ENCODE measurements at places on chromosomes 6 and 20. TPM values are rescaled to one million over a fixed set of nuclear protein-coding genes. Genes with fewer than 3 reads are reported as not detected.

GRCh38 chr6:45920819-45921511, 94.7 kb downstream of the CLIC5 start:
- DNase-seq = no peak
- H3K27me3 ChIP-seq = no peaks in the 10 kb centered on the region
- H3K36me3 ChIP-seq = peaks cover 4% of the 10 kb centered on the region
- H3K4me3 ChIP-seq = no peak overlapping the region
- peaks cover 23% of the 10 kb centered on the region for H3K4me1 ChIP-seq

DNA sequence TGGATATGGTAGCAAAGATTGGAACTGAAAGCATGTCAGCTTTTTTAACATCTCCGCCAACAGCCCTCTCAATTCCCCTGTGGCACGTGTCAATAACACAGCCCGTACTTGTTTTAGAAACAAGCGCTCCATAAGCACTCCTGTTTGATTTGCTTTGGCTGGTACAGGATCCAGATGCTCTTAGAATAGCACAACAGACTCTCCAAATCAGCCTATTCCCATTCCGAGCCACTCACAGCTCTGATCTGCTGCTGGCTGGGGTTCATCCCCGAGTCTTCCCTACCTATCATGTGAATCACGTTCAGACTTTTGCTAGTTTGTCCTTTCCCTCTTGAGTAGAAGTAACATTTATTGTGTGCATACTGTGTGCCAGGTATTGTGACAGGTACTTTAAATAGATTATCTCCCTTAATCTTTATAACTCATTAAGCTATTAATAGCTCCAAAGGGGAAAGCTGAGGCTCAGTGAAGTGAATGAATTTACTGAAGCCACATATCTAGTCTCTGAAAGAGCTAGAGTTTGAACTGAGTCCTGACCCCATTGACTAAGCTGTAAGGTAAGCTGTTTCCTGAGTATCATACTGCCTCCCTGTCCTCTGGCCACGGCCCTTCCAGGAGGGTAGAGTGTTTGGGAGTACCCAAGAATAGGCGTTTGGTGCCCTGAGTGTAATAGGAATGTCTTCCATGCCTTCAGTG, 46.7 kb downstream of the RALY start:
- H3K4me1 ChIP-seq = peaks cover 21% of the 10 kb centered on the region
- H3K27ac ChIP-seq = 0 out of 2 replicates have a peak overlapping the region, but pooled peaks have one; percentile 16
- no peak overlapping the region for H3K4me3 ChIP-seq

DNA sequence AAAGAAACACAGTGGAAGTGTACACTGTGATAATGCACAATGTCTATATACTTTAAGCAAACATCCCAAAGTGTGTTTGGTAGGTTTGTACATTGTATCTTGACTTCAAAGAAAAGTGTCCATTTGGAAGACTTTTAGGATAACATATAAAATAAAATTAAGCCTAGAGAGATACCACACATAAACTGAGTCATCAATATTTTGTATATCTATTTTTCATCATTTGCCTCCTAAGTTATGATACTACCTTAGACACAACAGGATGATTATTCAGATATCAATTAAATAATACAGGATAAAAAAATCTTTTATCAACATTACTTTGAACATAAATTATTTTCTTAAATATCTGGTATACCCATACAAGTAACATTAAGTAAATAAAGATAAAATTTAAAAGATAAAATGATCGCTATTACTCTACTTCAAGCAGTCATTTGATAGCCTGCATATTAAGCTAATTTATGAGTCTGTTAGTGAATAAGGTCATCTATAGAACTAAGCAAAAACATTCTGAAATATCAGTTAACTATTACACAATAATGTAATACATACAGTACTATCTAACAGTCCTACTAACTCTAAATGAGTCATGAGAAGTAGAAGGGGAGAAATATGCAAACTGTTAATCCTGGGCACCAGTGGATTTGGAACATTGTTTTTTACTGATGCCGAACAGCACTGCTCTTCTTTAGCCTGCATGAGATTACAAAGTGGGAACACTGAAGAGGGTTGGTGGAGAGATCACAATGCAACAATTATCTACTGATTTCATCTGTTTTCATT, 158.4 kb upstream of the SIM1 start:
- no peak overlapping the region for H3K27ac ChIP-seq
- no peaks in the 10 kb centered on the region for H3K27me3 ChIP-seq
- H3K4me1 ChIP-seq = no peaks in the 10 kb centered on the region
- no peak for DNase-seq
- no peak overlapping the region for H3K4me3 ChIP-seq

GRCh38 chr6:583635-584034, 73.3 kb downstream of the HUS1B start:
- H3K27ac ChIP-seq = peak overlapping the region; percentile 11
- no peaks in the 10 kb centered on the region for H3K27me3 ChIP-seq
- no peak for DNase-seq
- H3K4me1 ChIP-seq = peaks cover 46% of the 10 kb centered on the region

DNA sequence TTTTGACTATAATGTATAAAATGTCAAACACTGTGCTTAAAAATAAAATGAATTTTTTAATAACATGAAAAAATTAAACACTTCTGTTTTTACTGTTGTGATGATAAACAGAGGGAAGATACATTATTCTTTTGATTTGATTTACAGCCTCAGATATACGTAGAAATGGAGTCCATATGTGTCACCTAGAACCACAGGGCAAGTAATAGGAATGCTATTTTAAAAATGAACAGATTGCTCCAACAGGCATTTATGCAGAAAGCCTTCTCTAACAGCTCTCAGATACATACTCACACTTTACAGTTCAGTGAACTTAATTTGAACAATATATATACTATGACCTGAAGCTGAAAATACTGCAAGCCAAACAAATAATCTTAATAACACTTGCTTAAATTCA, 1551.0 kb downstream of the GRIK2 start:
- H3K27me3 ChIP-seq = no peaks in the 10 kb centered on the region
- DNase-seq = no peak
- H3K27ac ChIP-seq = no peak overlapping the region
- no peaks in the 10 kb centered on the region for H3K36me3 ChIP-seq

MYH7B gene
- total RNA-seq = 0.10 TPM

LRRN4 gene
- total RNA-seq = 2.2 TPM

GMPR gene
- 0.35 TPM for total RNA-seq

DNA sequence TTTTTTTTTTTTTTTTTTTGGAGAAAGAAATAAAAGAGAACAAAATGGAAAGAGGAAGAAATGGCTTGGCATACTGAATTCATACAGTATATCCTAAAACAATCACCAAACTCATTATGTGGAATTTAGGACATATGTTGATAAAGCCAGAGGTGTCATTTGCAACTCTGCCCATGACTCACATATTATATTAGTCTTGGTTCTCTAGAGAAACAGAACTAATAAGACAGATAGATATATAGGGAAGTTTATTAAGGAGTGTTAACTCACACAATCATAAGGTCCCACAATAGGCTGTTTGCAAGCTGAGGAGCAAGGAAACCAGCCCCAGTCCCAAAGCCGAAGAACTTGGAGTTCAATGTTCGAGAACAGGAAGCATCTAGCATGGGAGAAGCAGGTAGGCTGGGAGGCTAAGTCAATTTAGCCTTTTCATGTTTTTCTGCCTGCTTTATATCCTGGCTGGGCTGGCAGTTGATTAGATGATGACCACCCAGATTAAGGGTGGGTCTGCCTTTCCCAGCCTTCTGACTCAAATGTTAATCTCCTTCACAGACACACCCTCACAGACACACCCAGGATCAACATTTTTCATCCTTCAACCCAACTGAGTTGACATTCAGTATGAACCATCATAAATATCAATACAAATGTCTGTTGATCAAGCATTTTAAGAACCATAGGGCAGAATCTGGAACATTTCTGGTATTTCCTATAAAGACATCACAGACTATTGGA, 102.3 kb downstream of the UBE3D start:
- DNase-seq = no peak
- H3K4me1 ChIP-seq = peaks cover 16% of the 10 kb centered on the region
- H3K4me3 ChIP-seq = no peak overlapping the region
- no peak overlapping the region for H3K27ac ChIP-seq

DNA sequence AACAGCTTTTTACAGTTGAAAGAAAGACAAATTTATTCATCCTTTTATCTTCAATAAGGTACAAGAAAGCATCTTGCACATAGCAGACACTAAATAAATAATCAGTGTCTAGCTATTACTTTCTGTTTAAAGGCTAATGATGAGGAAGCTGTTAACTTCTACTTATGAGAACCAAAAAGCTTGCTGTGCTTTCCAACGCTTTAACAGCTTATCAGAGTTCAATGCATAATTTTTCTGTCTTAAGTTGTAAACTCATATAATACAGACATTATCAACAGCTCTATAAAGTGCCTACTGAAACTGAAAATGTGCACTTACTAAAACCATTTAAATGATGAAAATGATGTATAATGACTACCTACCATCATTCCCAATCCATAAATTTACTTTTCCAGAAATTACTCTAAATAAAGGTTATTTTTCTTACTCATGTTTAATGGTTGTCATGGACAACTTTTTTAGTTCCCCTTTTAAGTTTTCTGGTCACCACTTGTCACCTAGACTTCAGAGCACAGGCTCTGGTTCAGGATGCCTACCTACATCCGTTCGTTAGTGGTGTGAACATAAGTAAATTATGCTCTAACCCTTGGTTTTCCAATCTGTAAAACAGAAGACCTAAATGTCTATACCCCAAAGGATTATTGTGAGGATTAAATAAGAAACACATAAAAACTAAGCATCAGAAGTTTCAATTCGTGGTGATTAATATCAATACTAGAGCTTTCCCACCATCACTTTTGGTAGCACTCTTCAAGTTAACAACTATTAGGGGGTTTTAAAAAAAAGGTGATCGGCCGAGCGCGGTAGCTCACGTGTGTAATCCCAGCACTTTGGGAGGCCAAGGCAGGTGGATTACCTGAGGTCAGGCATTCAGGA, 8.0 kb downstream of the PNISR start:
- no peak overlapping the region for H3K4me3 ChIP-seq
- DNase-seq = no peak
- H3K27me3 ChIP-seq = no peaks in the 10 kb centered on the region
- peaks cover 3% of the 10 kb centered on the region for H3K4me1 ChIP-seq

- H3K4me3 ChIP-seq = no peak overlapping the region
- H3K4me1 ChIP-seq = no peaks in the 10 kb centered on the region
- H3K36me3 ChIP-seq = no peaks in the 10 kb centered on the region
- no peak overlapping the region for H3K27ac ChIP-seq
Observed at GRCh38 chr20:6668546-6668945, 98.9 kb upstream of the BMP2 start.

- H3K27ac ChIP-seq = no peak overlapping the region
- no peaks in the 10 kb centered on the region for H3K27me3 ChIP-seq
- no peaks in the 10 kb centered on the region for H3K4me1 ChIP-seq
- H3K4me3 ChIP-seq = no peak overlapping the region
- no peak for DNase-seq
- no peaks in the 10 kb centered on the region for H3K36me3 ChIP-seq
Observed at GRCh38 chr6:1494671-1495070, 105.3 kb downstream of the FOXF2 start.

DNA sequence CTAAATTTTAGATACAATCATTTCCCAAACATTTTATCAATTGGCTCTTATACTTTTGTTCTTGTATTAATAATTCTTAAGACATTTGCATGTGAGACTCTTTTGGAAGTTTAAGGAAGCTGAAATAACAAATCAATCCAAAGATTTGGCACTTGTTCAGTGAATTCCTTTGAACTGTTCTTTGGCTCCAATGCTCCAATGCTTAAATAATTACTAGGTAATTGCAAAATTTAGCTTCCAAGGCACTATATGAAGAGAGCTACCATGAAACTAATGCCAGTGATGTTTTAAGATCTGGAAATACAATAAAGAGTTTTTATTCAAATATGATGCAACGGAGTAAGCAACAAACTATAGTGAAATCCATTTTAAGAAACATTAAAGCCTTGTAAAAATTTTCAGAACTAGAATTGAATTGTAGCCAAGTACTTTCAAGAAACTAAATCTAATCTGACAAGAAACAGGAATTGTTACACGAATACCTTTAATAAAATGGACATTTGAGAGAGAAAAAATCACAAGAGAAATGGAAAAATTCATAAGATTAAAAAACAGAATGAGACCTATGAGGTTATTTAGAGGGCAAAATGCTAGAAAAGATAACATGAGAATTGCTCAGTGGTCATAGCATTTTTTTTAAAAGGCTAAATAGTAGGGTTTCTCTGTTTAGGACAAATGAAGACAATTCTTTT, 43.6 kb upstream of the SMLR1 start:
- no peaks in the 10 kb centered on the region for H3K27me3 ChIP-seq
- no peaks in the 10 kb centered on the region for H3K4me1 ChIP-seq
- no peak overlapping the region for H3K4me3 ChIP-seq
- H3K27ac ChIP-seq = no peak overlapping the region
- no peaks in the 10 kb centered on the region for H3K36me3 ChIP-seq
- no peak for DNase-seq
